NCI-H1930 (cell line): ENCODE measurements at places on chromosomes 1 and 21.
A peak's percentile ranks its signal among the peaks of the same experiment; 100 is the strongest.

- peak; percentile 32 for DNase-seq
Measured at GRCh38 chr1:32426489-32427255, 32.4 kb upstream of the BSDC1 start.

DNA sequence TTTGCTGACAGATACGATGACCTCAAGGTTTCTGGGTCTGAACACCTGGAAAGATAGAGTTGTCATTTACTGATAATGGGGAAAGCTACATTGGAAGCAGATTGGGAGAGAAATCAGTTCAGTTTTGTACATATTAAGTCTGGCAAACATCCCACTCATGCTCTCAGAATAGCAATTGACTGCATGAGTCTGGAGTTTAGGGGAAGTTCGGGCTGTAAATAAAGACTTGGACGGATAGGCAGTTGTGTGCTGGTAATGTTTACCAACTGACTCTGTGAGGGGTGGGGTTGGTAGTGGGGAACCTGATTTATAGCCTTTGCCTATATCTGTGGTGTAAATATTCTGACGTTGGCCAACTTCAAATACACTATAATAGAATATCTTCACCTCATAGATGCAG lies 4.0 kb downstream of the H6PD start:
- no peak for DNase-seq

GRCh38 chr1:30472526-30472925 lies 250.9 kb downstream of the MATN1 start:
- DNase-seq = no peak

- no peak for DNase-seq
Measured at GRCh38 chr1:170831276-170831675, 104.1 kb upstream of the MROH9 start.

GRCh38 chr1:161726473-161727255 lies 5.3 kb downstream of the FCRLB start:
- peak; percentile 70 for DNase-seq

DNA sequence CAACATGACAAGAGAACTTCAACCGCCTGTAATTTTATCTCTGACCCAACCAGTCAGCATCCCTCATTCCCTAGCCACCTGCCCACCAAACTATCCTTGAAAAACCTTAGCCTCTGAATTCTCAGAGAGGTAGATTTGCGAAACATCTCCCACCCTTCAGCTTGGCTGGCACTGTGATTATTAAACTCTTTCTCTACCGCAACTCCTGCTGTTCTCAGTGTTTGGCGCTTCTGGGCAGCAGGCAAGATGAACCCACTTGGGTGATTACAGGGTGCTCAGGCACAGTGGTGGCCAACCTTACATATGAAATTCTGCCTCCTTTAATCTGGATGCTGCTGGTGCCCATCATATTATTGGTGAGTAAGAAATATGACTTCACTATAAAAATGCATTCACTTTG lies 22.1 kb downstream of the CCDC190 start:
- DNase-seq = no peak

- DNase-seq = no peak
Measured at GRCh38 chr1:205481218-205481617, 23.3 kb upstream of the CDK18 start.

DNA sequence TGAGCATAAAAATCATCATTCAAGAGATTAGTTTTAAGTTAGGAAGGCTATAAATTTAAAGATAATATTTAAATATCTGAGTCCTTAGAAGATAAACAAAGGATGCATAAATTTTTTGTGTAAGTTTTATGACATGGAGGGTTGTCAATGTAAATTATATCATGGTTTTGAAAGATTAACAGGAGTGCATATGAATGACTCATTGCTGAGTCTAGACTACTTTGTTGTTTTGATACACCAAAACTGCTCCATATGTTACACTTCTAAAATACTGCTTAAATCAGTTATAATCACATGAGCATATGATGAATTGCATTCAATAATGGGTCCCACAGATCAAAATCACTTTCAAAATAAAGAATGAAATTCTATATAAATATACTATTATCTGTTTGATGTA lies 312.5 kb downstream of the KCNT2 start:
- DNase-seq = no peak

DNA sequence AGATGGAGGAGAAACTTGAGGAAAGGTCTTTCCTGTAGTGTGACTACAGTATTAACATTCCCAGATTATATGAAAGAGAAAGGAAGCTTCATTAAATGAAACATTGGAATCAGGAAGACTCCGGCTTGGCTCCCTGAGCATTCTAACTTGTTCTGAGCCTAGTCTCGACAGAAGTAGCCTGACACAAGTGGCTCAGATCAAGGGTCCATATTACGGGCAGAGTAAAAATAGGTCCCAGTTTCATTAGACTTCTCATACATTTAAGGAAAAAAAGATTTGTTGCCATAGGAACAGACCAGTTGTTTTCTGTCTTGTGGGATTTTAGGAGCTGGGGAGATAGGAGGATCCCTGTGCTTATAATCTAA lies 12.8 kb downstream of the SMAP2 start:
- no peak for DNase-seq

DNA sequence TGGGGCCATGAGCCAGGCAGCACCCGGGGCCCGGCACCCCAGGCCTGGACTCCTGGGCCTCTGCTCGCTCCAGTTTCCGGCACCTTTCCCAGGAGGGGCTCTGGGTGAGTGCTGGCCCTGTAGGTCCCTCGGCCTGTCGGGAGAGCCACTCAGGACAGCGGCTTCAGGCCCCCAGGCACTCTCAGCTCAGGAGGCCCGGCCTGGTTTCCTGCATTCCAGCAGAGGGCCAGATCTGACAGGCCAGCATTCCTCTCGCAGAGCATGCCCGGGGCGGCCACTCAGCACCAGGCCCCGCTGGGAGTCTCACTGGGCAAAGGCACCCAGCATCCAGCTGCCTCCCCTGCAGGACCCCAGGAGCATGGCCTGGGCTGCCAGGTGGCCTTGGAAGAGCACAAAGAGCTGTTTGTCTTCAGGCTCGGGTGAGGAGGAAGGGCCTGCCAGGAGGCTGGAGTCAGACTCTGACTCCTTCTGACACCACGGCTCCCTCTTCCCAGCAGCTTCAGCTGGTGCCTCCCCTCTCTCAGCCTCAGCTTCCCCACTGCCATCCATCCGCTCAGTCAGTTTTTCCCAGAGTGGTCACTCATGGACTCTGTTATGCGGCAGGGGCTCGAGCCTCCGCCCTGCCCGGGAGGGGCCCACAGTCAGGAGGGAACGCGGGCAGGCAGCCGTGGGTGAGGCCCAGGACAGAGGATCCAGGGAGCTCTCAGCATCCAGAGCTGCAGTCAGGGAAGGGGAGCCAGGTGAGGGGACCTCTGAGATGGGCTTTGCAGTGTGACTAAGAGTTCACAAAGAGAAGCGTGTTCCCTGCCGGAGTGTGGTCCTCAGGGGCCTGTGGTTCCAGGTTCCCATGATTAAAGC lies 51.7 kb downstream of the WNT9A start:
- no peak for DNase-seq

- no peak for DNase-seq
Measured at GRCh38 chr1:19762175-19762779, 37.4 kb downstream of the TMCO4 start.

GRCh38 chr1:226915672-226915995 lies 24.5 kb upstream of the COQ8A start:
- DNase-seq = no peak

- no peak for DNase-seq
Measured at GRCh38 chr1:231019711-231020110, 20.3 kb downstream of the FAM89A start.

- no peak for DNase-seq
Measured at GRCh38 chr1:24540906-24541710, 14.8 kb upstream of the NCMAP start.

- no peak for DNase-seq
Measured at GRCh38 chr1:230050973-230051735, 15.9 kb upstream of the GALNT2 start.

DNA sequence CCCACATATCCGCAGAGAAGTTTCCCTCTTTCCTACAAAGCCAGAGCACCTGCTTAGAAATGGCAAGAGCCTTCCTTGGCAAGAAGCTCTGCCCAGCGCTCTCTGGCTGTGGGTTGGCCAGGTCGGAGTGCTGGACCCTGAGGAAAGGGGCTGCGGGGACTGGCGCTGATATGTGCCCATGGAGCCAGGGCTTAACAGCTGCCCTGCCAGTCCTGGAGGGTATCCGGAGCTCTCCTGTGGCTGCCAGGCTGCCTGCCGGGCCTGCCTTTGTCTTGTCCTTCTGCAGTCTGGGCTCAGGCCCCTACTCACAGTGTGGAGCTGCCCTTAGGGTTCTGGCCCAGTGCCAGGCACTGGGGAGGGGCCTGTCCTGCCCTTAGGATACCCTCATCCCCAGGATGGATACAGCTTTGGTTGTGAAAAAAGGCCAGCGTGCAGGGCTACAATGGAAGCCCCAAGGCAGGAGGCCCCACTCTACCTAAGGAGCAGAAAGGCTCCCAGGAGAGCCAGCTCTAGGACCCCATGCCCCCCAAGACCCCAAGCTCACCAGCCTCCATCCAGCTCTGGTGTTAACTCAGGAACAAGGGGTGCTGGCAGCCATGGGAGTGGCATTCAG lies 43.4 kb downstream of the KIAA1614 start:
- DNase-seq = no peak

DNA sequence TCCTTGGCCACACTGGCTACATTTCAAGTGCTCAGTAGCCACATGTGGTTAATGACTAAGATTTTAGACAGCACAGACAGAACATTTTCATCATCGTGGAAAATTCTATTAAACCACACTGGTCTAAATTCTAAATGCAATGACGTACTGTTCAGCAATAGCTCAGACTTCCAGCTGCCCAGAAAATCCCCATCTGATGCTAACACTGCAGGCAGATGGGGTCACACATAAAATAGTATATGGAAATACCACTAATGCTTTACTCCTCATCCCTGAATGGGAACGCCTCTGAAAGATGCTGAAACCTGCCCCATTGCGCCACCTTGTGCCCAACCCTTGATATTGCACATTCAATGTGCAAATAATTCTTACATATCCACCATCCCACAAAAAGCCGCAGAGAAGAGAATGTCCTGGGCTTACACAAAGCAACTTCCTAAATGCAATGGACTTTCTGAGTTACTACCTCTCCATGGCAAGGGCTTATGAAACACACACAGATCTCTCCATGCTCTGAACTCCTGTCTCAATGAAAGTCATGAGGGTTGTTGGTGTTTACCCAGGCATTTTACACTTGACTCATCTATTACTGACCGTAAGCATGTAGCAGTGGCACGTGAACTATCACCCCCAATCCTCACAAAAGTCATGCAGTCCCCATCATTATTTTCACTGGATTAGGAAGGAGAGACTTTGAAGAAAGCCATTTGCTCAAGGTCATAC lies 20.3 kb upstream of the SLC5A9 start:
- peak; percentile 36 for DNase-seq

DNA sequence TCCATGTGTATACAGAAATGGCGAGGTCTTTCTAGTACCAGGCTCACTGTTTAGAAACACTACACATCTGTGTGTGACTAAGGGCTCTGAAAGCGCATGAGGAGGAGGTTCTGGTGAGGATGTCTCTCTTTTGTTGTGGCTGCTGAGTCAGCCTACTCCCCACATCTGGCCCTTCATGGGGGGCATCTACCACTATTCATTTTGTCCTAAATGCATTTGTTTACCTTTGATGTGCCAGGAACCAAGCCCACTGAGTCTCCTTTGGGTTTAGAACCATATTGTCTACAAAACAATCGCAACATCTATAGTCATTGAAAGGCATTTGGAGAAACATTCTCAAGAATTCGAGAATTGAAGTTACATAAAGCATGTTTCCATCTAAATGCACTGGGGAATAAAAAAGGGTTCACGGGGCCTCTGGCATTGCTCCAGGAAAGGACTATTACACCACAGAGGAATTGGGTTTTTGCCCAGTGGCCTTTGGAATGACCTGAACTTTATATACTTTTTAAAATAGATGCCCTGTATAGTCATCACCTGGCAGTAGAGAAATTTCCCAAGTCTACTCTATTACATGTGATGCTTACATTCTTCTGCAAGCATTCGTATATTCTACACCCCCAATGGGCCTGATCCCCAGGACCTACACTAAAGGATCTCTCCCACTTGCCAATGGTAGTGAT lies 35.1 kb upstream of the ADORA3 start:
- DNase-seq = no peak

DNA sequence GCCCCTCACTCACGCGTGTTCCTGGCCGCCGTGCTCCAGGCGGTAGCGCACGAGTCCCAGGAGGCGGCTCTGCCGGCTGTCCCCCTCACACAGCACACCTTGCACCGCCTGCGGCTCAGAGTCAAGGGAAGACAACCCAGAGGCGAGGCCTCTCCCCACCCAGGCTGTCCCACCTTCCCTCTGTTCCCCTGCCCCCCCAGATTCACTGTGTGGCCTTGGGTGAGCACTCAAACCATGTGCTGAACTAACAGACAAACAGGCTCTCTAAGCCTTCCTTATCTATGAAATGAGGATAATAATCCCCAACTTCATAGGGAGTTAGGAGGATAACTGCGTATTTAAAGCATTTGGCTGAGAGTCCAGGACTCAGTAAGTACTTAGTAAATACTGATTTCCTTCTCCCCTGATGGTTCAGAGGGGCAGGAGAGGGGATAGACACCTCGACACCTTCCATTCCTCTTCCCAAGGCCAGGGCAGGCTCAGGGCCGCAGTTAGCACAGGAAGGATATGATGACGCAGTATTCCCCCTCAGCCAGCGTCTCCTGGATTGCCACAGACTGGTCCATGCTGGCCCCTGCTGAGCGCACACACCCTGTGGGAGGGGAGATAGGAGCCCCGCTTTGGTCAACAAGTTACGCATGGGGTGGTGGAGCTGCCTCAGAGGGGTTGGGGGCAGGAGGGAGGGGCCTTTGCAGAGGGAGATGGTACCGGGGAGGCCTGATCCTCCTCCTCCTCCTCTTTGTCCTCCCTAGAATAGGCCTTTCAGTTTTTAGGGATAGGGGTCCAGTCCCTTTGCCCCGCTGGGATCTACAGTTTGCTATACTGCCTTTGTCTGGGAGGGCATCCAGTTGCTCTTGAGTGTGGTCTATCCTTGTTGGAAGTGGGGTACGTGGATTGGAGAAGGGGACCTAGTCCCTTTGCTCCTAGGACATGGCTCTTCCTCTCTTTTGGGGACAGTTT lies 830 bp downstream of the INPP5B start:
- DNase-seq = no peak

GRCh38 chr21:36369064-36369685 lies 16.0 kb upstream of the CHAF1B start:
- DNase-seq = no peak

- DNase-seq = no peak
Measured at GRCh38 chr1:221667504-221667903, 74.4 kb downstream of the DUSP10 start.

DNA sequence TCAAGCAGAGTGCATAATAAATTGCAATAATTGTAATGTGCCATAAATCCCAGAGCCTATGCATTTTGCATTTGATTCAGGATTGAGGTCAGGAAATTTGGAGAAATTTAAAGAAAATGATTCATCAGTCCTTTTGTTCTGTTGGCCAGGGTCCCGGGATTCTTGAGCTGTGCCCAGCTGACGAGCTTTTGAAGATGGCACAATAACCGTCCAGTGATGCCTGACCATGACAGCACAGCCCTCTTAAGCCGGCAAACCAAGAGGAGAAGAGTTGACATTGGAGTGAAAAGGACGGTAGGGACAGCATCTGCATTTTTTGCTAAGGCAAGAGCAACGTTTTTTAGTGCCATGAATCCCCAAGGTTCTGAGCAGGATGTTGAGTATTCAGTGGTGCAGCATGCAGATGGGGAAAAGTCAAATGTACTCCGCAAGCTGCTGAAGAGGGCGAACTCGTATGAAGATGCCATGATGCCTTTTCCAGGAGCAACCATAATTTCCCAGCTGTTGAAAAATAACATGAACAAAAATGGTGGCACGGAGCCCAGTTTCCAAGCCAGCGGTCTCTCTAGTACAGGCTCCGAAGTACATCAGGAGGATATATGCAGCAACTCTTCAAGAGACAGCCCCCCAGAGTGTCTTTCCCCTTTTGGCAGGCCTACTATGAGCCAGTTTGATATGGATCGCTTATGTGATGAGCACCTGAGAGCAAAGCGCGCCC lies 8.7 kb downstream of the PROX1 start:
- no peak for DNase-seq
